Uterus (tissue), 4 donors: ENCODE measurements at places on chromosomes 6 and 20.
A peak's percentile ranks its signal among the peaks of the same experiment; 100 is the strongest.

- DNase-seq: no peak
Measured at GRCh38 chr6:44397424-44398164, 10.1 kb downstream of the CDC5L start.

DNA sequence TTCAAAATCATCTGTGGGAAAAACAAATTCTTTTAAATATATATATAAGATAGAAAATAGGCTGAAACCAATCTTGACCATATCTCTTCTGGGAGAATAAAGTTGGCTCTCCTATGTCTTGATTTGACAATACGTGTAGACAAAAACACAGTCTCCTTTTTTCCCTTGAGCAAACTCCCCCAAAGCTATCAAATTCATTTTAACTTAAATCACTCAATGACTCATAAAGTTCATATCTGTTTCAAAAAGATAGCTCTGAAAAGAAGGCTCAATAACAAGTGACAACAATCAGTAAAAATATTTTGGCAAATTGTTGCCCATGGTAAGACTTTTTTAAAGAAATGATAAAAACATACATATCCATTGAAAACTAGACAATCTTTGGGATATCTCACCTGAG lies 236.0 kb upstream of the TENT5A start:
- no peak for DNase-seq

DNA sequence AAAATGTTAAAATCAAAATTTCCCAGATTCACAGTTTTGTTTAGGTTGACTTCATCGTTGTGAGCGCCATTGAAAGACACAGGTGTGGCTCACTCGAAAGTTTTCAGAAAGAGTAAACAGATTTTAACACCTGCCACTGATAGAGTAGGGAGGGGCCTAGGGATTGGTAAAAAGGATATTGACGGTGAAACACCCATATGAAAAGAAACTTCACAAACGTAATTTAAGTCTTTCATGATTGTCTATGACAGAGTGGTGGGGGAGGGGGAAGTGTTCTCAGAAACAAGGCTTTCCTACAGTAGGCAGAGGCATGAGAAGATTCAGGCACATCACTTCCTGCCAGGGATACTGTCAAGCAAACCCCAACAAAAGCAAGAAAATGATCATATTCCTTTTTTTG lies 101.4 kb downstream of the PERP start:
- DNase-seq: no peak

- DNase-seq: no peak
Measured at GRCh38 chr20:55415567-55416142, 589.7 kb downstream of the CBLN4 start.

GRCh38 chr20:25297141-25297905 lies 49.4 kb downstream of the PYGB start:
- no peak for DNase-seq

- no peak for DNase-seq
Measured at GRCh38 chr20:472889-473292, 10.6 kb upstream of the TBC1D20 start.

DNA sequence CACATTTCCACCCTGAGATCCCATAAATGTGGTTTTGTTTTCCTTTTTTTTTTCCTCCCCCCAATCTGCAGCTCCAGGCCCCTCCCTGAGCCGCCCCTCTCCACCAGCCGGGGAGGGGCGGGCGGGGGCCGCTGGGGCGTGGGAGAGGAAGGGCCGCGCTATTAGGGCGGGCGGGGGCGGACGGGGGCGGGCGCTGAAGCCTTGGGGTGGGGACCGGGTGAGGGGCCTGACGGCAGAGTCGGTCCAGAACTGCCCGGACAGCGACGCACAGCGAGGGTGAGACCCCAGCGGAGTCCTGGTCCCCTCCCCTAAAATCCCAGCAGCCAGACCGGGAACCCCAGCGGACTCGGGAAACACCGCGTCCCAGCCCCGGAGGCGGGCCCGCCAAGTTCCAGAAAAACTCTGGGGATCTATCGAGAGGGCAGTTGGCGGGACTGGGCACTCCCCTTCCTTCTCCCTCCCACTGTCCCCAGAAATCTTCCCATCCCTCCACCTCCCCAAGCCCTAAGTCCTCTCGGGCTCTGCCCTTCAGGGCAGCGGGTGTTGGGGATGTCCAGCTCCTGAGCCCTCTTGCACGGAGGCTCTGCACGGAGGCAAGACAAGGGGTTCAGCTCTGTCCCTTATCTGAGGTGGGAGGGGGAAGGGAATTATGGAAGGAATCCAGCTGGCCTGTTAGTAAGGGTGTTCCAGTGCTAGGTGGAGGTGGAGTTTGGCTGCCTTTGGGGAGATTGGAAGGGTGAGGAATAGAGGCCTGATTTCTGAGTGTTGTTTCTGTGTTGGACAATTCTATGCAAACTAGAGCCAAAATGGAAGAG lies at the start of gene PRICKLE4:
PRICKLE4 (plus strand) TSS at position 232 of the 815 bp plus-strand sequence. CDS start 2,692 bp downstream, outside the sequence.
- DNase-seq: peak; percentile 64

GRCh38 chr20:41032271-41032670 lies 3.6 kb downstream of the TOP1 start:
- DNase-seq: no peak

DNA sequence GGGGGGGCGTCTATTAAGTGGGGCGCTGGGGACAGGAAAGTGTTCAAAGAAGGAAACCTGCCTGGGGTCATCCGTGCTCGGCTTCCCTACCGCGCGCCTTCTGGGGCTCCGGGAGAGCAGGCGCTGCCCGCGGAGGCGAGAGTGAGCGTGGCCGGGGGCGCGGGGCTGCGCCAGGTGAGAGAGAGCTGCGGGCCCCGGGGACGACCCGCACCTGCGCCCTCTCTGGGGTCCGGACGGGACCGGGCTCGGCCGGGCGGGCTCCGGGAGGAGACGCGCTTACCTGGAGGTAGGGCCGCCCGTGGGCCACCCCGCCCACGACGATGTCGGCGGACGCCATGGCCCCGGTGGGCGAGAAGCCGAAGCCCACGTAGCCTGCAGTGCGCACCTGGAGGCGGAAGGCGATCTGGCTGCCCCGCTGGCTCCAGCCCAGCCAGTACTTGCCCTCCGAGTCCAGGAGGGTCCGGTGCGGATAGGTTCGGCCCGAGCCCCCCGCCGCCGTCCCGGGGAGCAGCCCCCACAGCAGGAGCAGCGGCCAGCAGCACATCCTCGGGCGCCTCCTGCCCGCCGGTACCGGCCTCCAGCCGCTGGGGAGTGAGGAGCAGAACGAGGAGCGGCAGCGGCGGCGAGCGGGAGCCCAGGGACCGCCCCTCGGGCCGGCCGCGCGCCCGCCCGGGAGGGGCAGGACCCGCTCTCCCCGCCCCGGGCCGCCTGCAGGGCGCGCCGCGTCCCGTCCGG lies at the start of gene MOXD1:
MOXD1 (minus strand) TSS at position 593 of the 735 bp plus-strand sequence; CDS start at position 544, 49 bp downstream.
- peak; percentile 56 for DNase-seq

DNA sequence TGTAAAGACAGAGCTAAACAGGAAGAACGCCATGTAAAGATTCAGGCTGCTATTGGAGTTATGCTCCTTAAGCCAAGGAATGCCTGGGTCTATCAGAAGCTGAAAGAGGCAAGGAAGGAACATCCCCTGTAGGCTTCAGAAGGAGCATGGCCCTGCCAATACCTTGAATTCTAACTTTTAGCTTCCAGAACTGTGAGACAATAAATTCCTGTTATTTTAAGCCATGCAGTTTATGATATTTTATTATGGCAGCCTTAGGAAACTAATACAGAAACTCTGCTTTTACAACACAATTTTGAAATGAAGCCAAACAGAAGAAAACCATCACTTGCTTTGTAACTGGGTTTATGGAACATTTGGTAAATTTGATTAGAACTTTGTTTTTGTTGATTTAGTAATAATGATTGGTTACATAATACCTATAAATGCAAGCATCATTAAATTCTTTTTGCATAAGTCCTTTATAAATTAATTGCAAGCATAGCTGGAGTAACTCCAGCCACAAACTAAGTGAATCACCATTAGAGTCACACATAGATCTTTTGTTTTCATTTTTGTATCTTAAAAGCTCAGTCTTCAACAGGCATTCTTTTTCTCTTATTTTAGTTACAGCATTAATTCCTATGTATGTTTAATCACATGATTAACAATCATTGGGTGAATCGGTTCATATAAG lies 33.5 kb upstream of the TSPYL1 start:
- no peak for DNase-seq

GRCh38 chr6:155939253-155939652 lies 483.6 kb upstream of the NOX3 start:
- DNase-seq: no peak

- no peak for DNase-seq
Measured at GRCh38 chr20:3739926-3740451, 7.5 kb downstream of the HSPA12B start.
